Fibroblast of villous mesenchyme (primary cell): ENCODE measurements at places on chromosomes 7 and 10. TPM values are rescaled to one million over a fixed set of nuclear protein-coding genes. Genes with fewer than 3 reads are reported as not detected.

DNA sequence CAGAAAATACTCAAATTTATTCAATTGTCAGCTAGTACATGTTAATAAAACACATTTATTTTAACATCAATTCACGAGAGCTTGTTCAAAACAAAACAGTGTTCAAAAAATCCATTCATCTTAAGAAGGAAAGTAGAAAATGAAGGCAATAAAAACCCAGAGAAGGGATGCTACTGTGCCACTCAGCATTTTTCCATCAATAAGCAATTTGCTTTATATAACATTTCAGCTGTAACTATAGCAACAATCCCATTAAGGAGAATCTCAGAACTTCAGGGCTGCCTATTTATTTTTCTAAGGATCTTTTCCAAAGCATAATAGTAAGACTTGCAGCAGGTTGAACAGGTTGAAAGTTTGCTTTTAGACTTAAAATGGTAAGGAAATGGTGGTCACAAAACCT lies 190.5 kb downstream of the PCLO start:
- DNase-seq = no peak

- DNase-seq = no peak
These were observed 214.6 kb downstream of the PRPF18 start for GRCh38 chr10:13801156-13801906.

GRCh38 chr10:96622013-96622787 lies 35.4 kb upstream of the TM9SF3 start:
- DNase-seq = no peak

- no peak for DNase-seq
These were observed 208.6 kb upstream of the RNF32 start for GRCh38 chr7:156432018-156432417.

GRCh38 chr10:131356442-131356841 lies 44.9 kb upstream of the TCERG1L start:
- no peak for DNase-seq

DNA sequence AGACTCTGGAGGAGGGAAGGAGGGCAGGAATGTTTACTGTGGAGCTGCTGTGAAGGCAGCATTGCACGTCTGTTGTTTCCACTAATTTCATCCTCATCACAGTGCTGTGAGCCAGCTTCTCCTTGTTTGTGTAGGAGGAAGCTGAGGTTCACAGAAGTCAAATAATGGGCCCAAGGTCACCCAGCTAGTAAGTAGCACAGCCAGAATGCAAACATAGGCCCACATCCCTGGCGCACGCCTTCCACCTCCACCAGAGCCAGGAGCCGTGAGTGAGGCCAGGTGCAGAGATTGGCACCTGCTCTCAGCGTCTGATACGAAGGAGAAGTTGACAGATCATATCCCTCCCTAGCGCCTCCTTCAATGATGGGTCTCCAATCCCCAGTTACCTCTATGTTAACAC lies 93.6 kb downstream of the HTR5A start:
- DNase-seq = no peak

- no peak for DNase-seq
These were observed 101.9 kb downstream of the GRID1 start for GRCh38 chr10:86264481-86265231.

DNA sequence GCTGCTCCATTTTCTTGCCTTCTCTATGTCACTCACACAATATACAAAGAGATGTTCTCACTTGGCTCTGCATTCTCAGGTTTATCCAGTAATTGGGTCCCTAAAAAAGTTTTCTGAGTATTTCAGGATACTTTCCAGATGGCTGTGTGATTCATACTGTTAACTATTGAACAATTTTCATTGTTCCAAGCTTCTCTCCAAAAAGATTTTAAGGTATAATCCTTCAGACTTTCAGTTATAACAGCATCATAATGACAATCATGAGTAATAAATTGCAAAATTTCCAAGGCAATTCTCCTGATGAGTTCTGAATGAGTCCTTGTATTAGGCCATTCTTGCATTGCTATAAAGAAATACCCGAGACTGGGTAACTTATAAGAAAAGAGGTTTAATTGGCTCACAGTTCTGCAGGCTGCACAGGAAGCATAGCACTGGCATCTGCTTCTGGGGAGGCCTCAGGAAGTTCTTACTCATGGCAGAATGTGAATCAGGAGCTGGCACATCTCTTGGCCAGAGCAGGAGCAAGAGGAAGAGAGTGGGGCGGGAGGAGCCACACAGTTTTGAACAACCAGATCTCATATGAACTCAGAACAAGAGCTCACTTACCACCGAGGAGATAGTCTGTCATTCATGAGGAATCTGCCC lies 148.1 kb downstream of the SLC16A9 start:
- DNase-seq = no peak

- DNase-seq = no peak
These were observed 196.9 kb upstream of the GHITM start for GRCh38 chr10:83942410-83942809.

GRCh38 chr10:130547368-130547767 lies 411.2 kb downstream of the GLRX3 start:
- no peak for DNase-seq

- no peak for DNase-seq
These were observed 37.7 kb upstream of the TOMM7 start for GRCh38 chr7:22860337-22860736.

- no peak for DNase-seq
These were observed 287.4 kb downstream of the CELF2 start for GRCh38 chr10:11304906-11305585.

DNA sequence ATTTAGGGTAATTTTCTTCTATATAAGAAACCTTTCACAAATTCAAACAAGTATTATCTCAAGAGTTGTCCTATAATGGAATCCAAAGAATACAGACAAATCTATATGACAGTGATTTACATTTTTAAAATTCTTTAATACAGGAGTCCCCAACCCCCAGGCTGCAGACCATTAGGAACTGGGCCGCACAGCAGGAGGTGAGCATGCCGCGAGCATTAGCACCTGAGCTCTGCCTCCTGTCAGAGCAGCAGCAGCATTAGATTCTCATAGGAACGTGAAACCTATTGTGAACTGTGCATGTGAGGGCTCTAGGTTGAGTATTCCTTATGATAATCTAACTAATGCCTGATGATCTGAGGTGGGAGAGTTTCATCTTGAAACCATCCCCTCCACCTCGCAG lies 37.7 kb downstream of the SNX13 start:
- DNase-seq = no peak

- DNase-seq = no peak
These were observed 88.8 kb downstream of the JCAD start for GRCh38 chr10:29970576-29970975.

- DNase-seq = no peak
These were observed 736 bp upstream of the ITIH5 start for GRCh38 chr10:7667262-7668141.

- DNase-seq = no peak
These were observed 53.7 kb downstream of the LRRC17 start for GRCh38 chr7:102966465-102966864.

DNA sequence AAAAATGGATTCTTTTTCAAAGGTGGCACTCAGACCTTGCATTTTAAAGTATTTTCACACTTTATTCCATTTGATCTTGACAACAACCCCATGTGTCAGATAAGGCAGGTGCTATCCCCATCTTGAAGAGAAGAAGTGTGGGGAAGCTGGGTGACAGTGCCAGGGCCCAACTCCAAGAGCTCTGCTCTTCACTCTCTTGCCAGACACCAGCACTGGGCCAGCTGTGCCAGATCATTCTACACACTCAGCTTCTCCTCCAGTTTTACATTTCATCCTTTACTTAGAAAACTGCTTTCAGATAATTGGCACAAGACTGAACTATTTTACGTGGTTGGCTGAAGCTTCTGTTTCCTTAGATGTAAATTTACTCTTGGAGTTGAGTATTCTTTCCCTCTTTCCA lies 64.4 kb downstream of the ENO4 start:
- DNase-seq = no peak

C7orf57 gene
- total RNA-seq = under 0.01 and 0.43 TPM in 2 replicates

VAX1 gene
- not detected in 2 replicates for total RNA-seq

CNTNAP2 gene
- not detected in 2 replicates for total RNA-seq
